ENCODE measurements at places on chromosomes 16 and 17.

- peak; percentile 18 for DNase-seq
These were observed 447.3 kb downstream of the HS3ST3B1 start for GRCh38 chr17:14748036-14748710.

- peak; percentile 6 for DNase-seq
These were observed at the start of gene ABCC11 for GRCh38 chr16:48247311-48247710. TSS of gene ABCC11 (minus strand) at chr16:48247539. CDS start at chr16:48231921, 15,618 bp downstream.

GRCh38 chr16:58343562-58343961 is 48.7 kb upstream of the GINS3 start:
- no peak for DNase-seq

DNA sequence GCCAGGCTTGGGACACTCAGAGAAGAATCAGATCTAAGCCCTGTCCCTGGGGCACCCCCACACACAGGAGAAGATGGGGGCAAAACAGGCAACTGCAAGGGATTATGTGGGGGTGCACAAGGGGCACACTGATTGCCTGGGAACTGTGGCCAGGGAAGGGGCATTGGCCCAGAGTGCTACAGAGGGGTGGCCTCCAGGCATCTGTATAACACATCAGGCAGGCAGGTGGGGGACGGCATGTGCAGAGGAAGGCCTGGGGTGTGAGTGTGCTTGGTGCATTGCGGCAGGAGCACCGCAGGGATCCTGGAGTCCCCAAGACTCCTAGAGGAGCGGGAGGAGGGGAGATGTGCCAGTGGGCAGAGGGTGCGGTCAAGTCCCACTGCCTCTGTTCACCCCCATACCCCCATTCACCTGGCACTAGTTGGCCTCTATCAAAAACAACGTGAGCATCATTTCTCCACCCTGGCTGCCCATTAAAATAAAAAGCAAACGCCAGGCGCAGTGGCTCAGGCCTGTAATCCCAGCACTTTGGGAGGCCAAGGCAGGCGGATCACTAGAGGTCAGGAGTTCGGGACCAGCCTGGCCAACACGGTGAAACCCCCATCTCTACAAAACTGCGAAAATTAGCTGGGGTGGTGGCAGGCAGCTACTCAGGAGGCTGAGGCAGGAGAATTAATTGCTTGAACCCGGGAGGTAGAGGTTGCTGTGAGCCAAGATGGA is 41.5 kb downstream of the C16orf82 start:
- no peak for DNase-seq

- no peak for DNase-seq
These were observed 17.0 kb upstream of the NUDT7 start for GRCh38 chr16:77705351-77705750.

DNA sequence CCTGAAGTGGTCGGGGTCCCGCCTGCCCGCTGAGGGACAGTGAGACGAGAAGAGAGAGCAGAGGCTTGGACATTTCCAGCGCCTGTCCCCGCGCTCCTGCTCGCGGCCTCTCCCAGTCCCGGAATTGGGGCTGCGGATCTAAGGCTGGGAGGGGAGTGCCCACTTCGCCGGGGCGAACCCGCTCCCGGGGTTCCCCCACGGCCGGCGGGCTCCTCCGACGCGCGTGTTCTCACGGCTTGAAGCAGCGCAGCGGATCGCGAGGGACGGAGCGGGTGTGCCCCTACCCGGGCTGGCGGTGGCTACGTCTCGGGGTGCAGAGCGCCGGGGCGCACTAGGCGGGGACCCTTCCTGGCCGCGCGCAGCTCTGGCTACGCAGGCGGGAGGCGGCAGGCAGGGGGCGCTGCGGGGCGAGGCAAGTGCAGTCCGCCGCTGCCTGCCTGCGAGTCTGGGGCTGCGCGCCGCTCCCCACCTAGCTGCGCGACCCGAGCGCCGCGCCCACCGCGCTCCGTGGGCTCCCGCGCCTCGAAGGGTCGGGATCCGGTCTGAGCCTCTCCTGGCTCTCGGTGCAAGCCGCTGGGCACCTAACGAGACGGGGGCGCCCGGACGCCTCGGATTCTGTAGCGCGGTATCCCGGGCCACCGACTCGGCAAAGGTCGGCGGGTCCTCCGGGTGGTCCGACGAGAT is 1.2 kb downstream of the NGFR start:
- peak; percentile 74 for DNase-seq

GRCh38 chr17:4409659-4410058 is 24.1 kb upstream of the SPNS3 start:
- no peak for DNase-seq

- DNase-seq = no peak
These were observed 13.7 kb downstream of the RNF213 start for GRCh38 chr17:80274331-80274730.

- DNase-seq = no peak
These were observed 746 bp downstream of the HS3ST2 start for GRCh38 chr16:22814711-22815105.

- no peak for DNase-seq
These were observed 17.9 kb upstream of the HEATR3 start for GRCh38 chr16:50047864-50048263.

DNA sequence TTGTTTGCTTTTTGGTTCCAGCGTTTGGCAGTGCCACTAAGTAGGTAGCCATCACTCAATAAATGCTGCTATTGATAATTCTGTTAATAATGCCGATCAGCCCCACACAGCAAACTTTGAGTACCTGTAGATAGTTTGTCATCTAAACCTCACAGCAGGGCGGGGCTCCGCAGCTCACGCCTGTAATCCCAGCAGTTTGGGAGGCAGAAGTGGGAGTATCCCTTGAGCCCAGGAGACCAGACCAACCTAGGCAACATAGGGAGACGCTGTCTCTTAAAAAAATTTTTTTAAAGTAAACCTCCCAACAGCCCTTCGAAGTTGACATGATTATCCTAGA is 1.6 kb downstream of the BFAR start:
- DNase-seq = no peak

DNA sequence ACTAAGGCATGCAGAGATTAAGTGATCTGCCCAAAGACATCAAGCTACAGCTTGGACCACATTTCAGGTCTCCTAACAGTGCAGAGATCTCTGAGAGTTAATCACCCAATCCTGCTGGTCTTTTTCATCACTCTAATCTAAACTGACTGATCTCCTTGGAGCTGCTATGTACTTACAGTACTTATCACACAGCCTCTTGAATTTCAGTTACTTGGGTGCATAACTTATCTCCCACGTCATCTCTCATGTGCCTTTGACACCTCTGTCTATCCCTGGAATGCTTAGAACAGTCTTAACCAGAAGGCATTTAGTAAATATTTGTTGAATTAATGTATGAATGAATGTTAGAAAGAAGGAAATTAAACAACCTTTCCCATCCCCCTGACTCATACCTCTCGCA is 139.0 kb downstream of the SNX11 start:
- DNase-seq = no peak

- no peak for DNase-seq
These were observed 6.6 kb upstream of the TMEM204 start for GRCh38 chr16:1526608-1527555.

GRCh38 chr17:60904582-60904981 is 226.9 kb downstream of the BCAS3 start:
- no peak for DNase-seq

- no peak for DNase-seq
These were observed 10.3 kb upstream of the ABCC3 start for GRCh38 chr17:50624321-50624934.

DNA sequence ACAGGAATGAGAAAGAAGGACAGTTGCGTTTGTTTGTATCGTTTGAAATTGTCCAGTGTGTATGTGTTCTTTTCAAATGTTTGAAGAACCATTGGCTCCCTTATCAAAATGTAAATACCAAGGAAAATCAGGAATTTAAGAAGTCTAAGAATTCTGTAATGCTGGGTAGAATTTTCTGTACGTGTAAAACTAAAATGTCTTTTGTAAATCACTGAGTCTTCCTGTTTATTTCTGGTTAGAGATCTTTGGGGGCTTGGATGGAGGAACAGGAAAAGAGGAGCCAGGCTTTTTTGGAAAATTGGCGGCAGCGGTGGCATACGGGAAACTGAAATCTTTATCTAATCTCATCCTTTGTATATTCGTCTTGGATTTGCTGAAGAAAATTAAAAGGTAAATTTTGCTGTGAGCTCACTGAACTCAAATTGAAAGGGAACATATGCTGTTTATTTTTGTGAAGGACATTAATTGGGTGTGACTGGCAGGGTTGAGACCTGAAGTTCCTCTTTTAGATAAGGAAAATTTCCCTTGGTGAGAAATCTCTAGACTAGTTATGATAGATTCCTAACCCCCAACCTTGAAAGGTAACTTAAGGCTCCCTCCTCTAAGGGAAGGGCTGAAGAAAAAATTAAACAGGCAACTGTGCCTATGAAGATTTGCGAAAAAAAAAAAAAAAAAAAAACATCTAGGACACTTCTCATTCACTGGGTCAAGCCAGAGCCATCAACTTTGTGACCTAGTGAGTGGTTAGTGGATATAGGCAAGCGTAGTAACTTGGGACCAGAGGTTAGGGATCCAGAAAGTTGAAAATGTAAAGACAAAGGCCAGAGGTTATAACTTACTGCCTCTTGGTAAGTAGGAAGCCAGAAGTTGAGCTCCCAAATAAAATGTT is 10.8 kb downstream of the TAT start:
- DNase-seq = no peak

DNA sequence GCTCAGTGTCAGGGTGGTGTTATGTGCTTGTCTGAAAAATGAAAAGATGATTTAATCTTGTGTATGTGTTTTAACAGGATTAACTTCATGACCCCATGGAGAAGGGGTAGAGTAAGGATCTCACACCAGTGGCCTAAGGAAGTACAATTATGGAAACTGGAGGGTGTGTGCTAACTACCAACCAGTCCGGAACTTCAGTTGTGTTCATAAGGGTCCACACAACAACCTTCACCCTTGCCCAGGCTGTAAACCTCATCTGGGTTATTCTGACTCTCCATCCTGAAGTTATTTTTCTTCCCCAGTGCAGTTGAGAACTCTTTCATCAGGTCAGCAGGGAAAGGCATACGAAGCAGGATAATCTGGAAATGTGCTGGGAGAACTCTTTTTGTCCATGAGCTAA is 158.9 kb downstream of the MAP2K6 start:
- no peak for DNase-seq

GRCh38 chr16:11047939-11048800 is 103.8 kb downstream of the CLEC16A start:
- DNase-seq = no peak

GRCh38 chr17:44087319-44087718 is 16.8 kb downstream of the G6PC3 start:
- DNase-seq = no peak

DNA sequence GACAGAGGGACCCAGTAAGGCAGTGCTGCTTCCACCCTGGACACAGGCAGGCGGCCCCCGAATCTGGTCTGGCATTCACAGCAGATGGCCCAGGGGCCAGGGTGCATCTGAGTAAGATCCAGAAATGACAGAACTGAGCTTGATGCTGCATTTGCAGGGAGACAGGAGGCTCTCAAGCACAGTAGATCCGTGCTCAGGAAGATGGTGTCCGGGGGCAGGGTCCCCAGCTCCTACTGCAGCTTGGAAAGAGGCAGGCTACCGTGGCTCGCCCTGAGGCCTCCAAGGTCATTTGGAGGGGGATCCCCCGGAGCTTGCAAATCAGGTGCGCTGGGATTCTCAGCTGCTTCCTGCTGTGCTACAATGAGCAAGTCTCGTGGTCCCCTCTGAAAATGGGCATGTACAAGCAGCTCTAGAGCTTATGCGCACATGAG is 2.2 kb downstream of the C16orf95 start:
- DNase-seq = no peak

DNA sequence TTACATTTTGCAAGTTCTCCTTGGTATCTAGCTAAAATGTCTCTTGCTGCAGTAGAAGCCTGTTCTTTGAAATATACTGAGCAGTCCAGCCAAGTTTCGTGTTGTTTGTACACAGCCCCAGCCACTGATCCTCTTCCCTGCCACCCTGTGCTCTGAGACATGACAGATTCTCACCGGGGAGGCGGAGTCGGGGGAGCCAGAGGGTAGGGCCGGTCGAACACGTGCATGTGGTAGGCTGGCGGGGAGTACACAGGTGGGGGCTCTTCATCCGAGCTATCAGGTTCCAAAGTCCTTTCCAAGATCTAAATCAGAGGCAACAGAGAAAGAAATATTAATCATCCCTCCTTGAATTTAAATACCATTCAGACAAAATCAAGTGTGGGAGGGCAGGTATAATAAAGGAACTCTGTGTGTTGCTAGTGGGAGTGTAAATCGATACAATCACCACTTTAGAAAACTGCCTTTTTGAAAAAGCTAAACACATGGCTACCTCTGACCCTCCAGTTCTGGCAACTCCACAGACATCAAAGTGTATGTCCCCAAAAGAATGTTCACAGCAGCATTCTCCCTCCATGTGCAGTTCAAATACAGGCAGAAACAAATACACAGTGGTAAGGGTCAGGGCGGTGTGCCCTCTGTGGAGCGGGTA is 29.7 kb upstream of the MRPS23 start:
- DNase-seq = no peak

- no peak for DNase-seq
These were observed 312.7 kb upstream of the KCNJ16 start for GRCh38 chr17:69762359-69762758.

GRCh38 chr16:12874186-12874585 is 27.2 kb upstream of the SHISA9 start:
- DNase-seq = no peak

DNA sequence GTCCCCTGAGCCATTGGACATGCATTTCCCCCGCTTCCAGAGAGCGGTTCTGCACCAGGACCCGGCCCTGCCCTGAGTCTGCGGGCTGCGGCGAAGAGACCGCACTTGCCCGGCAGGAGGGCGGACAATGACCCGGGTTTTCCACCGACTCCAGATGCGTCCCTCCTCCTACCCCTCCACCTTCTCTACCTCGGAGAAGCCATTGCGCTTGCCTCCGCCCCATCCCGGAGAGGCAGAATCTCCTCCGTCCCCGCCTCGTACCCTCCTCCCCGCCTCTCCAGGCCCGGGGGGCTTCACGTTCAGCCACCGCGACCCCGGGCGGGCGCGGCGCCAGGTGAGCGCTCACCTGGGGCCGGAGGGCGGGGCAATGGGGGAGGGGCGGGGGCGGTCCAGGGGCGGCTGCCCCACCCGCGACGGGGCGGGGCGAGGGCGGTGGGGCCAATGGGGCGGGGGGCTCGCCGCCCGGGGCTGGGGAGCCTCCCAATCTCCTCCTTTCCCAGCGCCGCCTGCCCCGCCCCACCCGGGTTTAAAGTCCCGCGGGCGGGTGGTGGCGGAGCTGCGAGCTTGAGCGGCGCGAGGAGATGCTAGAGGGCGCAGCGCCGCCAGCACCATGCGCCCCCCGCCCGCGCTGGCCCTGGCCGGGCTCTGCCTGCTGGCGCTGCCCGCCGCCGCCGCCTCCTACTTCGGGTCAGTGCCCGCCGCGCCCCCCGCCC is at the start of gene WNT9B:
Gene WNT9B (plus strand): TSS at position 555 of the 713 bp plus-strand sequence. CDS start 56 bp downstream, at position 611.
- DNase-seq = no peak

- no peak for DNase-seq
These were observed 73.2 kb downstream of the ZNF18 start for GRCh38 chr17:11924076-11924475.

DNA sequence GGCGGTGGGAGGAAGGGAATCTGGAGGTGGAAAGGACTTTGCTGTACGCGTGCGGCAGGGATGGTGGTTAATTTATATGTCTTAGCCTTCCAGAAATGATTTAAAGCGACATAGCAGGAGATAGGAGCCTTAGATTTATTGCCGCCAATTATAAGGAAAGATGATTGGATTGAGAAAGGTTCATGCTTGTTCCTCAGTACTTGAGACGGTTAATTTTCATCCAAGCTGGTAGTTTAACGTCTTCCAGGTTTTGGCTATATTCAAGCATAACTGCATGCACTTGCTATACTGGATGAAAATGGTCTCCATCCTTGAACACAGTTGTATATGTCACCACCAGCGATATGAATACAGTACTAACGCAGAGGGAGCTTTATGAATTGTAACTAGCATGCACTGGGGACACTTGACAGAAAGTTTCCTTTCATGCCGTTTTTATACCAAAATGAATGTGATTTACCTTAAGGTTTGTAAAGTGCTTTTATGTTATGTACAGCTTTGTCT is 610 bp upstream of the PEX12 start:
- DNase-seq = peak; percentile 16
